NCI-H1436 treated with DMSO at 0.1 percent for 48 hours (cell line): ENCODE measurements at places on chromosomes 3 and 15.

DNA sequence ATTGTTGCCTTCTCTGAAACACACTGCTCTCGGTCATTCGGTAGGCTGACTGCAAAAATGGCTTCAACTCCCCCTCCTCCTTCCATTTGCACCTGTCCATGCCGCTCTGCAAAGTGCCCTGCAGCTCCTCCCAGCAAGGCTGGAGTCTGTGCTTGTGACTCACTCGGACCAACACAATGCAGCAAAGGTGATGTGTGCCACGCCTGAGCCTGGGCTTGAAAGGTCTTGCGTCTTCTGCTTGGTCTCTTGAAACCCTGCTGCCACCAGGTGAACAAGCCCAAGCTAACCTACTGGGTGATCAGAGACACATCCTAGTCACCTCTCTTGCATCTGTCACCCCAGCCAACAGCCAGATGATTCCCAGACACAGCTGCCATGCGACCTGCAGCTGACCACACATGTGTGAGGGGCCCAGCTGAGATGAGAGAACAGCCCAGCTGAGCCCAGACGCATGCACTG is 71.1 kb downstream of the MGLL start:
- no peak for DNase-seq

DNA sequence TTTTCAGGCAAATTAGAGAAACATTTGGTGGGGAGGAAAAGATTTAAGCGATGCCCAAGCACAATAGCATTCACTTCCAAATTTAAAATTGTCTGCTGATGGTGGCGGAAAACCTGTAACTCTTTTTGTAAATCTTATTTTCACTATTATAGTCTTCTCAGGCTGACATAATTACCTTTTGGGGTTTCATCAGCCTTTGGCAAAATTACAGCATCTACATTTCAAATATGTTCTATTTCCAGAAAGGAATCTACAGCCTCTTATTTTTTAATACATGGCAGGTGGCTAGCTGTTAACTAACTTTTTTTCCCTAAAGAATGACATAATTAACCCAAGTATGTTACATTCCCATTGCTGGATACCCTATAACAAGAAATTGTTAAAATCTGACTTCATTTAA is 391.5 kb upstream of the CCDC54 start:
- DNase-seq = no peak

GRCh38 chr3:83230841-83231240 is 1469.4 kb upstream of the GBE1 start:
- no peak for DNase-seq

- no peak for DNase-seq
Measured at GRCh38 chr3:88385090-88385489, 235.3 kb downstream of the C3orf38 start.

DNA sequence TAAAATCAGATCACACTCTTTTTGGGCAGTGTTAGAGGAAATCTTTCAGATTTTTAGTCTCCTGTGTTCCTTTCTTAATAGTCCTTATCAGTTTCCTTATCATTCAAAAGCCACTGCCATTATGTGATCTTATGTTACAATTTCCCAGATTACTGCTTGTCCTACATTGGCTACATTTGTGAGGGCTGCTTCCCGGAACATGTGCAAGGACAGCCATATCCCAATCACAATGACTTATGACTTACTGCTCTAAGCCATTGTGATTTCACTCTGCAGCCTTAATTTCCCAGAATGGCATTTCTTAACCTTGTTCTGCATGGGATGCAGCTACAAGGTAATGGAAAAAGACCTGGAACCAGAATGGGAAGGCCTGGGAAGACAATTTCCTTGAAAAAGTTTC is 125.1 kb upstream of the PPP2R3A start:
- no peak for DNase-seq

DNA sequence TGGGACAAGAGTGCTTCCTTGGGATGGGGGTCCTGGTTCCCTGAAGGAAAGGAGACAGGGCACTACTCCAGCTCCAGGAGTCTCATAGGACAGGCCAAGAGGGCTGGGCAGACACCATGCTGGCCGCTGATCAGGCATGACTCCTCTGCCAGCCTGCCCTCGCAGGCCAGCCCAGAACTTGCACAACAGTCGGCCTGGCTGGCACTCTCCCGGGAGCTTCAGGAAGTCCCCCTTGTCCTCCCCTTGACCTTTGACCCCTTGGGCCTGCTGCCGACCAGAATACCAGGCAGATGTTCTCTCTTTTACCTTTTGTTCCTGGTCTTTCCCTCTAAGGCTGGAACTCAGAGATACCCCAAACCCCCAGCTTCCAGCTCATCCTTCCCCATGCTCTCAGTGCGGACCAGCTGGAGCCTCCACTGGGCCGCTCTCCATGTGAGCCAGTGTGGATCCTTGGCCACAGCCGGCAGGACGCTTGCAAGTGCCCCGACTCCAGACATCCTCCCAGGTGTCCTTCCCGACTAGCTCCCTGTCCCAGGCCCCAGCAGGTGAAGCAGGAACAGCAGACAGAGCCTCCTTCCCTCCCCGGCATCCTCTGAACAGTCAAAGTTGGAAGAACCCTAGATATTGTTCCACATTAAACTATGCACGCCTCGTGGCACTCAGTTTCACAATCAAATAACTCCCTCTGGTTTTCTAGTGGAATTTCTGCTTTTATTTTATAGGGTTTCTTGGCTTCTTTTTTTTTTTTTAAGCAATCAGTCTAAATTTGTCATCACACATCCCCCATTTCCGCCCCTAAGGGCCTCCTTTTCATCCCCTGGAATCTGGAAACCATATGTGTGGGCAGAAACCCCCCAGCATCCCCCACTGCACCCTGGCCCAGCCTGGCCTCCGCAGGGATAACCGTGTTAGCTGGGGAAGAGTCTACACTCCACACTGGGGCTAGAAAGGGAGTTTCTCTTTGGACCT is 15.7 kb downstream of the VPS18 start:
- no peak for DNase-seq

GRCh38 chr3:60758171-60758570 is 493.1 kb downstream of the FHIT start:
- no peak for DNase-seq

- no peak for DNase-seq
Measured at GRCh38 chr15:68732451-68732850, 88.2 kb downstream of the ANP32A start.

- no peak for DNase-seq
Measured at GRCh38 chr15:51550841-51551240, 71.7 kb downstream of the DMXL2 start.

GRCh38 chr3:49967291-49967690 is 27.3 kb downstream of the RBM6 start:
- DNase-seq = no peak

- no peak for DNase-seq
Measured at GRCh38 chr3:67245545-67245944, 247.4 kb downstream of the KBTBD8 start.

GRCh38 chr15:29832709-29833108 is 10.4 kb upstream of the TJP1 start:
- no peak for DNase-seq

GRCh38 chr3:5262507-5262906 is 75.0 kb downstream of the EDEM1 start:
- no peak for DNase-seq

GRCh38 chr3:94607778-94608177 is 544.9 kb downstream of the NSUN3 start:
- DNase-seq = no peak
